ENCODE measurements at places on chromosomes 7 and 10.

DNA sequence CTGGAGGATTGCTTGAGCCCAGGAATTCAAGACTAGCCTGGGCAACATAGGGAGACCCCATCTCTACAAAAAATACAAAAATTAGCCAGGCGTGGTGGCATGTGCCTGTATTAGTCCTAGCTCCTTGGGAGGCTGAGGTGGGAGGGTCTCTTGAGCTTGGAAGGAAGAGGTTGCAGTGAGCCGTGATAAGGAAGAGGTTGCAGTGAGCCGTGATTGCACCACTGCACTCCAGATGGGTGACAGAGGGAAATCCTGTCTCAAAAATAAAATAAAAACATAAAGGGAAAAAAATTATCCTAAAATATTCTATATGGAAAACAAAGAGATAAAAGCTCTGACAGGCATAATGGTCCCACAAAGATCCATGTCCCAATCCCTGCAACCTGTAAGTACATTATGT is 87.9 kb upstream of the KAT6B start:
- no peak for DNase-seq

DNA sequence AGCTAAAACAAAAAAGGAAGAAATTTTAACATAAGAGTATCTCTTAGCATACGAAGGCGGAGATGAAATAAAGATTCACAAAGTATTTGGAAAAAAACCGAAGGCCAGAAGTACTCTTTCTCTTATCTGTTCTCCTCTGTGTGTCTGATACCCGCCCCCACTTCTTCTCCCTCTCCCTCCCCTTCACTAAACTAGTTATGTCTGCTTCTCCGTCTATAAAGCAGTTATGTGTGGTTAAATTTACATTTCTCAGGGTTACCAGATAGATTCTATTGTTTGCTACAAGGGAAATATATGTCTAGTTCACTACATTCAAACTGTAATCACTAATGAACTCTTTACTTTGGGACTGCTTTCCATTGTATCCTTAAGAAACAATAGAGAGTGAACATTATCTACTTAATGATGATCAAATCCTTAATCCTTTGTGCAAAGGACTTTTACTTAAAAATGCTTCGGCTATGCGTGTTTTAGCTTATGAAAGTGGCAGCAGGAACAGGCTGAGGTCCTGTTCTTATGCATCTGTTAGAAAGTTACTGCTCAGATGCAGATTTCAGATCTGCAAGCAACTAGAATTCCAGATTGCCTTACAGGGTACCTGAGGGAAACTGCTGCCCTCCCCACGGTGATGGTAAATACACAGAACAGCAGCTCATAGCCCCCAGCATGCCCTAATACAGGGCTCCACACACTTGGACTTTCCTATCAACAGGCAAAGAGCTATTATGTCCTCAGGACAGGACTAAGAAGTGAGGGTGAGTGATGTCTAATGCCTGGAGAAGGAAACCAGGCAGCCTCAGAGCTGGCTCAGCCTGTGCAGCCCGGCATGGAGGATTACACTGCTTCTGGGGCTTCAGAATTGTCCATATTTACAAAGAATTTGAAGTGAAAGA is 273.3 kb downstream of the FZD1 start:
- DNase-seq: no peak

- no peak for DNase-seq
These were observed 255.6 kb downstream of the OTUD1 start for GRCh38 chr10:23694446-23694920.

DNA sequence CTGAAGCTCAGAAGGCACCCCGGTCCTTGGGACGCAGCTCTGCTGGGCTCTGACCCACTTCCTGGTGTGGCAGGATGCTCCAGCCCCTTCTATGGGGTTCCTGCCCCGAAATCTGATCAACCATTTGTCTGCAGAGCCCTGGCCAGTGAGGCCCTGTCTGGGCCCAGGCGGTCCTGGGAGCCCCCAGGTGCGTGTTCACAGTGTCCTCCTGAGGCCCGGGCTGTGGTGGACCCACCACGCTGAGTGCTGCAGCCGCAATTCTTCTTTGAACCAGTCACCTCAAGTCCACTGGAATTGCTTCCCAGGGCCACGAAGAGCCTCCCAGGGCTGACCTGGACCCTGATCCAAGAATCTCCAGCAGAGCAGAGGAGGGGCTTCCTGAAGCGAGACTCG is 19.1 kb downstream of the KNDC1 start:
- DNase-seq: no peak

- DNase-seq: peak; percentile 97
These were observed 26.9 kb upstream of the BPGM start for GRCh38 chr7:134619627-134620331.

DNA sequence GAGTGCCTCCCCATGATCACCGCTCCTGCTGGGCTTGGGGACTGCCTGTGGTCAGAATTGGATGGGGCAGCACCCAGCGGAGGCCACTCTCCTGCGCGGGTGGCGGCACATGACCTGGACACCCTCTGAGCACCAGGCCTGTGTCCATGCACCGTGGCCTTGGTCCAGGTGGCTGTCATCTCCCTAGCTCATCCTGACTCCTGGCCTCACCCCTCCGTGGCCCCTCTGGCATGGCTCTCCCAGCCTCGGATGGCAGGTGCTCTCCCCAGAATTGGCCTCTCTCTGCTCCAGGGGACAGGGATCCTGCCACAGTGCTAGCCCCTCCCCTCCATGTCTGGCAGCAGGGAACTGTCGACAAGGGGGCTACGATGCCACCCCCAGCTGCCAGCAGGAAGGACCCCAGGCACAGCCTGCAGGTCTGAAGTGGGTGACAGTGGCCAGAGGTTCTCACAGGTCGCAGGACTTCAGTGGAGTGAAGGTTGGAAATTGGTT is 37.2 kb upstream of the BTBD16 start:
- DNase-seq: no peak

- peak; percentile 52 for DNase-seq
These were observed 1.7 kb downstream of the CDK6 start for GRCh38 chr7:92834507-92835260.

- DNase-seq: no peak
These were observed 40.3 kb downstream of the NEURL1 start for GRCh38 chr10:103533827-103534226.

DNA sequence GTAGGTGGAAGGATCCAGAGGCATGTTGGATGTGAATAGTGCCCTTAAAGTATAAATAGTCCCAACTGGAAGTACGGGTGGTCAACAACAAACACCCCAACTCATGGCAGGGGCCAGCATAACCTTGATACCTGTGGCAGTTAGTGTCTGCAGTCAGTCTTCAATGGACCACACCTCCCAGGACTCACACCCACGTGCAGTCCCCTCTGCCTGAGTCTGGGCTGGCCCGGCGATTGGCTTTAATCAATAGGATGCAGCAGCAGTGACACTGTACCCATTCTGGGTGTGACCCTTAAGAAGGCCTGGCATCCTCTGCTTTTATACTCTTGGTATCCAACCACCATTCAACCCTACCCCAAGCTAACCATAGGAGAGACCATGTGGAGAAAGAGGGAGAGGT is 18.6 kb downstream of the DRGX start:
- DNase-seq: no peak

- no peak for DNase-seq
These were observed 319.2 kb downstream of the ADARB2 start for GRCh38 chr10:1418031-1418550.

- peak; percentile 30 for DNase-seq
These were observed 122.5 kb upstream of the C1QL3 start for GRCh38 chr10:16644146-16644545.

DNA sequence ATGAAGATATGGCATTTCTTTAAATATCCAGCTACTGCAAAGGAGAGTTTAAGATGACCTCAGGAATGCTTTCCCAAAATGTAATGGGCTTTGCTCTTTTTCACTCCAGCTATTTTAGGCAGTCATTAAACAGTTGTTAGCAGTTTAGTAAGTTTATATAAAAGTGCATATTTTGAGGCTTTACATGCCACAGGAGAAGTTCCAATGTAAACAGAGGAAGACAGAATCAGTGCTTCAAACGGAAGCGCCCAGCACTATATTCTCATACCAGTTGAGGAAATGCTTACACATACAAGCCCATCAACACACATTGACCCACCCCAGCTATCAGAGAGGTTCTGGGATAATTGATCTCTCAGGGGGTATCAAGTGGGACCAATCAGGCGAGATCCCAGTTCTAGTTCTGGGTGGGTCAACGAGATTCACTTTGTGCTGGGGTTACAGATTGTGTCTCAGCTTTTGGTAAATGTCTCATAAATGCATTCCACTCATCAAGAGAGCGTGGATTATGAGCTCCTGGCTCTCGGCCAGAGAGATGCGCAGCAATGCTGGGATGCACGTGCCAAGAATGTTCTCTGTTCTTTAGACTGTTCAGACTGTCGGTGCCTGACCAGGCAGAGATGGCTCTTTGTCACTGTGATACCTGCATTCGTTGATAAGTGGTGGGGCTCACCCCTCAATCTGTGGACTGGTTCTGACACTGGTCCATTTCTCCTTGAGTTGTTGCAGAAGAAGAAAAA is 55.0 kb downstream of the CACNB2 start:
- DNase-seq: peak; percentile 16

DNA sequence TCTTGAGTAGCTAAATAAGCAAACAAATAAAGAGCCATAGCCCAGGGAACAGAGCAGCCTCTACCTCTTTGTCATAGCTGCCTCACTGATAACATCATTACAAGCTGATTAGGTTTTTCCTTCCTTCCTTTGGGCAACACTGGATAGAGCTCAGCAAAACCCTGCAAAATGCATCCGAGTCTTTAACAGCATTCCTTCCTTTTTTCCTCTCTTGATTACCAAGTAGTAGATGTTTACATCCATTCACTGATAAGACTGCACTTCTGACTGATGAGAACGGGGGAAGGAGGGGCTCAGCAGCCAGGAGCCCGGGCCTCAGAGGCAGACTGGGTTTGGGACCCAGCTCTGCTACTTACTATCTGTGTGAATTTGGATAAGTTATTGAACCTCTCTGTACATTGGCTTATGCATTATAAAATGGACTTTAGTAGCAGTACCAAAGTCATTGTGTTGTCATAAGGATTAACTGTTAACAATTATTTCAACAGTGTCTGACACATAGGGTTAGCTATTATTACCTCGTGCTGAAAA is 214.2 kb downstream of the ANK3 start:
- DNase-seq: peak; percentile 37

GRCh38 chr10:79142064-79142491 is 73.3 kb downstream of the ZMIZ1 start:
- peak; percentile 48 for DNase-seq

- DNase-seq: peak; percentile 70
These were observed 259.3 kb downstream of the ARHGAP12 start for GRCh38 chr10:31669357-31669756.

DNA sequence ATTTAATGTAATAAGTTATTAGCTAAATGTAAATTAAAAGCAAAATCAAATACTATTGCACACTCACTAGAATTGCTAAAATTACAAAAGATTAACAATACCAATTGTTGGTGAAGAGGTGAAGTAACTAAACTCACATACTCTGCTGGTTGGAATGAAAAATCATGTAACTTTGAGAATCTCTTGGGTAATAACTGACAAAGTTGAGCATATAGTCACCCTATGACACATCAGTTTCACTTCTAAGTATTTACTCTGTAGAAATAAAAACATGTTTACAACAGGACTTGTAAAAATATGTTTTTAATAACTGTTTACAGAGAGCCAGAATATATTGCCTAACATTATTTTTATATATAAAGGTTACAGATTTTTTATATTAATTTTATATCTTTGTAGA is 33.6 kb downstream of the CNTNAP2 start:
- DNase-seq: no peak

- DNase-seq: no peak
These were observed 120.7 kb downstream of the PIP4K2A start for GRCh38 chr10:22593636-22594198.

DNA sequence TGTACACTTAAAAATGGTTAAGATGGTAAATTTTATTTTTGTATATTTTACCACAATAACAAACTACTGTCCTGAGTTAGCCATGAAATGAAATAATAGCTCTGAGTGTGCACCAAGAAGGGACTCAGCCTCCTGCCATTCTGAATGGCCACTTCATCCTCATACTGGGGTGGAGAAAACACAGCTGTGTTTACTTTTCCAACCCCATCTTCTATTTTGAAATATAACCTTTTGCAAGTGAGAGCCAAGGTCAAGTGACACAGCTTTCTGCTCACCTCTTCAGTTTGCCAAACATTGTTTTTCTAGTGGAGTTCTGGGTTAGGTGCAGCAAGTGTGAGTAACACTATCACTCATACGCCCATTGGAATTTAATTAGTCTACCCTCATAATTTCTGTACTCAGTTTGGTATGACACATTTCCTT is 107.4 kb upstream of the GLCCI1 start:
- DNase-seq: peak; percentile 75

DNA sequence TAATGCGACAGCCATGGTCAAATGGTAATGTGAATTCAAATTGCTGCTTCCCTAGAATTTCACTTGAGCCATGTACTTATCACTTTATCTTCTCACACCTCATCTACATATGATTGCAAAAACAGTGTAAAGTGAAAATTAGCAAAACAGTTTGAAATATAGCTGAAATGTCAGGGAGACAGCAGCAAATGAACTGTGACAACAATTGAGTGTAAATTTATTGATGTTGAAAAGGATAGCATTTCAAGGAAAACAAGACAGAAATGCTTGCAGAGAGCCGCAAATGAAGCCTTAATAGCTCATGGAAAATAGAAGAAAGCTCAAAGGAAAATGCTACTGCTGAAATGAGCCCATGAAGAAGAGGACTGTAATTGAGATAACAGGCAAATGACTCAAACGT is 516.2 kb upstream of the POT1 start:
- DNase-seq: no peak

GRCh38 chr7:158032561-158033115 is 555.0 kb downstream of the PTPRN2 start:
- DNase-seq: no peak

- no peak for DNase-seq
These were observed 119.0 kb downstream of the C7orf25 start for GRCh38 chr7:42792841-42793240.

- peak; percentile 62 for DNase-seq
These were observed 196.9 kb upstream of the RHOBTB1 start for GRCh38 chr10:61140765-61141392.

DNA sequence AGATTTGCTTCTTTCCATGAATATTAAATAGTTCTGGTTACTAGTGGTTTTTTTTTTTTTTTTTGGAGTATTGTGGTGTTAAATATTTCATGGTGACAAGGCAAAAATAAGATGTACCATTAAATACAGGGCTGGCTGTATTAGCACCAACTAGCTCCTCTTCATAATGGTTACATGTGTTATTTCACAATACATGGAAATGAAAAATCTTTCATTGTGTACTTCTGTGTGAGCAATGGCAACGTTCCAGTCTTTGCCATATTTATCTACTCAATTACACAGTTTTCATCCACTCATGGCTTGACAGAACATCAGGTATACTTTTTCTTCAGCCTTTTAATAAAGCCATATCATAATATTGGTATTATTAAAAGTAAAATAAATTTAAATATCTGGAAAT is 394.7 kb upstream of the GRM3 start:
- no peak for DNase-seq

Data from M059J (cell line).